Effector memory CD4-positive, alpha-beta T cell (primary cell): ENCODE measurements at places on chromosomes 1 and 21.

GRCh38 chr1:106747791-106748190, 308.7 kb upstream of the PRMT6 start:
- DNase-seq, result no peak

DNA sequence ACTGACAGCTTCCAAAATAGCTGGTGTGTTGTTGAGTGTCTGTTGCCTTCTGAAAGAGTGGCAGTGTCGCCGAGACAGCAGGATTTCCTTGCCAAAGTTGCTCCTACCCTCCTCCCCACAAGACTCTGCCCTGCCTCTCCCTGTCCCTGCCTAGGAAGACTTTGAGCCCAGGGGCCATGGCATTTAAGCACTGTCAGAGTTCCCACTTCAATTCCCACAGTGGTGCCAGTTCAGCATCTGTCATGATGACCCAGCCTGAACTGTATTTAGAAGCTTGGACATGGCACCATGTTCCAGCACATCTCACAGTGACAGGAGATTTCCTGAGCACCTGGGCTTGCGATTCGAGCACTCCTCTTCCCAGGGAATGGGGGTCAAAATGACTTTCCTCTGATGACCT, 43.6 kb downstream of the TBX15 start:
- DNase-seq, result no peak

GRCh38 chr21:18070392-18070791, 174.2 kb upstream of the CHODL start:
- DNase-seq, result no peak

DNA sequence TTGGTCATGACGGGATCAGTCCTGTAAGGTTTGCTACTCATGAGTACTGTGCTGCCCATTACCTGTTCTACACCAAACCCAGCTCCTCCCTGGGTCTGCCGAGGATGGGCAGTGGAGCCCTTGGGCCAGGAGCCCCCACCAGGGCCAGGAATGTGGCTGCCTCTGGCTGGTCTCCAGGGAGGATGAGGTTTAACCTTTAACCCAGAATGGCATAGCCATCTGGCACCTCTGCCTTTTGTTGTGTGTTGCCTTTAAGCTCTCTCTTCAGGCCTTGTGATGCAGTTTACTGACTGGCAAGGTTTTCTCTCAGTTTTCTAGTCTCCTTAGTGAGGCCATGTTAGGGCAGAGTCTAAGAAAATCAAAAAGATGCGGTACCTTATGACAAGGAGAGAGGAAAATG, 38.6 kb downstream of the SIPA1L2 start:
- DNase-seq, result no peak

GRCh38 chr1:176880955-176881595, 283.4 kb downstream of the ASTN1 start:
- no peak for DNase-seq

DNA sequence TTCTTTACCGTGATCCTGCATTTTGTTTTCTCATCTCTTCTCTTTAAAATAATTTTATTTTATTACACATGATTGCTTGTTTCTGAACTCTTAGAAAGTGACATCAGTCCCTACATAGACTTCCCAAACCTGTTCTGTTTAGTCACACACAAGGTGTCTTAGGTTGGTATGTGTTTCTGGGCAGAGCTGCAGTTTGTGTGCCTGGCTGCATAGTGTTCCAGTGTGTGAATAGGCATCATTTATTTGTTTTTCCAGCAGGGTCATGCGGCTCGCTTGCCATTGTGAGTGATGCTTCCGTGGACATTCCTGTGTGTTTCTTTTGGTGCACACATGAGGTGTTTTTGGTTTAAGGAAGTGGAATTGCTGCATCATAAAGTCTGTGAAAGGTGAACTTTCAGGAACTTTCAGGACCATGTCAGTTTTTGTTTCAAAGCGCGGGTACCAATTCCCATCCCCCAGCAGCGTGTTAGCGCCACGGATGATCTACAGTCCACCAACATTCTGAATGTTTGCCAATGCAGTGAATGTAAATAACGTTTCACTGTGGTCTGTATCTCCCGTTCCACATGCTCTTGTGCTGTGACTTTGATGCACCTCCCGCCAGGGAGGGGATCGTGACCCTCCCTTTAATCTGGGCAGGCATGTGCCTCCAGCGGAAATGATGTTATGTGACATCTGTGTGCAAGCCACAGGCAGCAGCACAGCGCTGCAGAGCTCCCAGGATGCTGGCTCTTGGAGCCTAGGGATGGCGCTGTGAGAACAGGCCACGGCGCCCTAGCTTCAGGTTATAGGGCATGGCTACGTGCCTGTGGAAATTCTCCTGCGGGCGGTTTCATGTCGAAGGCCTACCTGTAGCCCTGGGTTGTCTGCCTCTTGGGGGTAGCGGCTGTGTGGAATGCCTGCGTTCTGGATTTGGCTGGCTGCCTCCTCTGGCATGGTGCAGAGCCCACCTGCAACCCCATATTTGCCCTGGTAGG, 144.6 kb upstream of the COL6A1 start:
- no peak for DNase-seq

GRCh38 chr1:85146972-85147359, 53.9 kb downstream of the SYDE2 start:
- DNase-seq, result no peak

- peak; percentile 93 for DNase-seq
Observed at GRCh38 chr1:235011599-235012435, 116.8 kb downstream of the TOMM20 start.

GRCh38 chr1:39196244-39197215, 8.0 kb upstream of the MACF1 start:
- DNase-seq, result no peak

DNA sequence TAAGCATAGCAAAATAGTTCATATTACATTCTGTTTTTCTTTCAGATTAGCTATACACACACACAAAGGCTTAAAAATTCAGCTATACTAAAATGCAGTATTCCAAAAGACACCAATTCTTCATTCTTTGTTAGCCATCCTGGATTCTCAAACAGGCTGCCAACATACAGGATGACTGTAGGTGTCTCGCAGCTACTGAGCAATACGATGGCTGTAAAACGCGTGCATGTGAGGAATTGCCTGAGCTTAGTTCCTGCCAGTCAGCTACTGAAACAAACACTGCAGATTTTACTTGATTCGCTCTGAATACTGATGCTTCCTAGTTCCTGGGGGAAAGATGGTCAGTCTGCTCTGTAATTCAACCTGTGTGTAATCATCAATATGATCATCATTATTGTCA, 24.7 kb upstream of the HMGN1 start:
- DNase-seq, result no peak
